Stimulated activated naive CD8-positive, alpha-beta T cell treated with anti-CD3 and anti-CD28 coated beads, Interleukin-15, amount 100 ng/mL, for 72 hours (primary cell): ENCODE measurements at places on chromosomes 16 and 17.
A peak's percentile ranks its signal among the peaks of the same experiment; 100 is the strongest.

DNA sequence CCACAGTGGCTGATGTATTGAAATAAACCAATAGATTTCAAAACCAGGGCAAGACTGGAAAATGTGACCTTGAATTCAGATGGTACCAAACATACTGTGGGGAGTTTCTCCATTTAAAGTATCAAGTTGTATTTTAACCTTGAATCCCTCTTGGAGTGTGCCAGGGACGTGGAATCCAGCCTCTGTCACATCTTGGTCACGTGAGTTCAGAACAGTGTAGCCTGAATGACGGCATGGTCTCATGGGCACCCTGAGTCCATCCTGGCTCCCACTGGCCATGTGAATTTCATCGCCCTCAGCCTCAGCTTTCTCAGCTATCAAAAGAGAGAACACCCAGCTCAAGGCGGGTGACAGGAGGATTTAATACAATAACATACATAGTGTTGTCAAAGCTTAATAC, 6.8 kb downstream of the ZNF771 start:
- no peak for DNase-seq

- DNase-seq, result peak; percentile 34
These were observed at the start of gene CDYL2 for GRCh38 chr16:80804526-80805383. CDYL2 (minus strand) TSS chr16:80804598; CDS start chr16:80804173, 425 bp downstream.

DNA sequence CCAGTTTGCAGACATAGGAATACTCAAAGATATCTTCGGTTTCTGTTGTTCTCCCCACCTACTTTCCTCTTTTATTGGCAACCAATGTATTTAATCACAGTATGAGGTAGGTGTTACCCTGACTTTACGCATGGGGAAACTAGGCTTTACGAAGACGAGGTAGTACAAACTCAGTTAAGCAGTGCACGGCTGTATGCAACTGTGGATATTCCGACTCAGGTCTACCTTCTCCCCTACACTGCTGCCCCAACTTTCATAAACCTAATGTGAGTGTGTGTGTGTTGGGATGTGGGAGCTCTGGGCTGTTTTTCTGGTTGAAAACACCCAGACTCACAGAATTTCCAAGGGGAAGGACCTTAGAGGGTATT, 1.2 kb upstream of the GPT2 start:
- no peak for DNase-seq

DNA sequence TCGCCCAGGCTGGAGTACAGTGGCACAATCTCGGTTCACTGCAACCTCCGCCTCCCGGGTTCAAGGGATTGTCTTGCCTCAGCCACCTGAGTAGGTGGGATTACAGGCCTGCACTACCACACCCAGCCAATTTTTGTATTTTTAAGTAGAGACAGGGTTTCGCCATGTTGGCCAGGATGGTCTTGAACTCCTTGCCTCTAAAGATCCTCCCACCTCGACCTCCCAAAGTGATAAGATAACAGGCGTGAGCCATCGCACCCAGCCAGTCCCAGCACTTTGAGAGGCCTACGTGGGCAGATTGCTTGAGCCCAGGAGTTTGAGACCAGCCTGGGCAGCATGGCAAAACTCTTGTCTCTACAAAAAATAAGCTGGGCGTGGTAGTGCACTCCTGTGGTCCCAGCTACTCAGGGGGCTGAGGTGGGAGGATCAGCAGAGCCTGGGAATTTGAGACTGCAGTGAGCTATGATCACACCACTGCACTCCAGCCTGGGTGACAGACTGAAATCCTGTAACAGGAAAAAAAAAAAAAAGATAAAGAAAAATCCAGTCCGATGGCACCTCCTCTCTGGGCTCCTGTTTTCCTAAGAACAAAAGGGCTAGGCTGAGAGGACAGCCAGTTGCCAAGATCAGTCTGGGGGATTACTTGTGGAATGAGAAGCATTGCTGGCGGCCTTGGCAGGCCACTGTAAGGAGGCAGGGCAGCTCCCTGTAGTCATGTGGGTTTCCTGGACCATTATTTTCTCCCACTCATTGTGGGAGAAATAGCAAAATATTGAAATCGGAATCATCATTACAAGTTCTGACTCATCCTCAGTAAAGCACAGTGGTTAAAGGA, 3.0 kb upstream of the PIPOX start:
- no peak for DNase-seq
